ENCODE measurements at places on chromosomes 11 and 22. TPM values are rescaled to one million over a fixed set of nuclear protein-coding genes. Genes with fewer than 3 reads are reported as not detected.

Gene DDIAS
- total RNA-seq, result 4.4 TPM

Gene CD3E
- not detected for total RNA-seq

Gene HPS4
- 38.1 TPM for total RNA-seq

Gene ACR
- total RNA-seq, result 0.19 TPM

Gene CNGA4
- total RNA-seq, result 0.68 TPM

Gene CRYBB2
- 0.33 TPM for total RNA-seq

Gene OR8D4
- total RNA-seq, result not detected

Gene MLC1
- total RNA-seq, result not detected

Gene MALAT1
- total RNA-seq, result 4,133 TPM

Gene CBX6
- total RNA-seq, result 116 TPM

Gene YPEL1
- 19.3 TPM for total RNA-seq
